Dermis microvascular lymphatic vessel endothelial cell (primary cell): ENCODE measurements at places on chromosomes 1 and 21.

DNA sequence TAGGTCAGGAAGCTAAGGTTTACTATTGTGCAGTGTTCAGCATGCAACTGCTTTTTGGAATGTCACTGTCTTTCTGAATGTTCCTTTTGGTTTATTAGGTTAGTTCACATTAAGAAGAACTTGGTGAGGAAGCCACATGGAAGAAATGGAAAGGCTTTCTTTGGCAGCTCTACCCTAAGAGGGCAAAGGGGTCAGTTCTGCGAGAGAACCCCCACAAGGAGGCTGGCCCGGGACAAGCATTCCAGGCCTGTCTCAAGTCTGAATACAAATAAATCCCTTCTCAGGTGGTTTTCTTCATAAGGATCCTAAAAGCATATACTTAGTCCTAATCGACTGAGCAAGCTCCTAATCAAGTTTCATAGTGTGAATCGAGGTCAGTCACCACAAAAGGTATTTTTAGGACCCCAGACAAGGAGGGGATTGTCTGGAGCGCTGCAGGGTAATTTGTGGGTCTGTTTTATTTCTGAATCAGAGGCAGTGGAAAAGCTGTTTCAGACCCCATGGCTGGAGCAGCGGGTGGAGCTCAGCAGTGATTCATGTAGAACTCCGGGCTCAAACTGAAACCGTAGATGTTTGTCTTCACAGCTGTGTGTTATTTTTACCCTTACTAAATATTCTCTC is 63.3 kb downstream of the ERG start:
- DNase-seq: peak; percentile 52

GRCh38 chr1:1171546-1172340 is 1.9 kb upstream of the TTLL10 start:
- DNase-seq: no peak

GRCh38 chr1:230674581-230674980 is 32.3 kb downstream of the COG2 start:
- DNase-seq: no peak

DNA sequence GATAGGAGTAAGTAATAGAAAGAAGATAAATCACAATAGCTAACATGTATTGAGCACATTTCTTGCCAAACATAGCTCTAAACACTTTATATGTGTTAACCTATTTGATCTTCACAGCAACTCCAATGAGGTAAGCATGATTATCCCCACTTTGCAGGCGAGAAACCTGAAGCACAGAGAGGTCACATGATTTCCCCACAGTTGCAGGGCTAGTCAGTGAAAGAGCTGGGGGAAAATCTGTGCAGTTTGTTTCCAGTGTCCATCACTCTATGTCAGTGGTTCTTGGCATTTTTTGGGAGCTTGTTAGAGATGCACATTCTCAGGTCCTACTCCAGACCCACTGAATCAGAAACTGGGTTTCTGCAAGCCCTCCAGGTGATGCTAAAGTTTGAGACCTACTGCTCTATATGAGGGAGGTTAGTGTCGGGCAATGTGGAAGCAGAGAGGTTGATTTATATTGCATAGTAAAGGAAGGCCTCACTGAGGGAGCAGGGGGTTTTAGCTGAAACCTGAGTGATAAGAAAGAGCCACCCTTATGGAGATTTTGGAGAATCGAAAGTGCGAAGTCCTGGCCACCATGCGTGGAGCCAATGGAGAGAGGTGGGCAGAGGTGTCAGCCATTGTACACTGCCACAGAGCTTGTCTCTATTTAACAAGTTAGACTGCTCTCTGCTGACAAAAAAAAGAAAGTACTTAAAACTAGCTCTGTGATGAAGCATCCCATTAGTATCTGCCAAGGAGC is 20.9 kb downstream of the MCOLN3 start:
- no peak for DNase-seq

- DNase-seq: peak; percentile 19
These were observed 31.2 kb downstream of the SDC3 start for GRCh38 chr1:30877205-30877912.

- DNase-seq: peak; percentile 72
These were observed 35.3 kb downstream of the DTL start for GRCh38 chr1:212070720-212071302.

- DNase-seq: no peak
These were observed 6.8 kb downstream of the CORT start for GRCh38 chr1:10456661-10457060.

DNA sequence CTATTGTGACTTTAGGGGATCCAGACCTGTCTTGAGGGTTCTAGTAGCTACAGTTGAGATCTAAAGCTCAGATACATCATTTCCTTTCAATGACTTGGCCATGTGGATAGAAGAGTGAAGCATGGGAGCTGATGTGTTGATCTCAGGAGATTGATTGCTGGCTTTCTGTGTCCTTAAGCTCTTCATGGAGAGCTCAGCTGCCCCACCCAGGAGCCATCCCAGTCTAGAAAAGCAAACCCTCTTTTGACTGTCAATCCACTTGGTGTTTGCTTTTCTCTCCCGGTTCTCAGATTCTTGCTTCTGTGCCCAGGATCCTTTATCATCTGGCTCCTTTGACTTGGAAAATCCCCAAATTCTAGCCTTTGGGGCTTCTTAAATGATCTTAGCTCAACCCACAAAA is 87.2 kb downstream of the ATP1A1 start:
- no peak for DNase-seq

DNA sequence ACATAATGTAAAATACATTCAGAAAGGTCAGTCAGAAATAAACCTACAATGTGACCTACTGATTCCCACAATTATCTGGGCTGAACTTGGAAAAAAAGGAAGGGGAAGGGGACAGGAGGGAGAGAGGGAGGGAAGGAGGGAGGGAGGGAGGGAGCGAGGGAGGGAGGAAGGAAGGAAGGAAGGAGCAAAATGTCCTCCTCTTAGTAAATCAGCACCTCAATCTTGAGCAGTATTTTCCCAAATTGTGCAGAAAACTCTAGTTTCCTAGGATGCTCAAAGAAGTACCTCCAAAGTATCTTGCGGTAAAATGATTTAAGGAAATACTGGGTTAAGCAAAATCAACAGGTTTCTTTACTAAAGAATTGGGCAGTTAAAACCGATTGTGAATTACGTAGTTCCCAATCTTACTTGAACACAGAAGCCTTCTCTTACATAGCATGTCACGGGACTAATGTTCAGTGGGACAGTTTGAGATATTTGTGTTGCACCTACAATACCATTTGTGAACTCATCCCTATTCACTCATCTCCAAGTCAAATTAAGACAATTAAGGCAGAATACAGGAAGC is 51.0 kb upstream of the ASPM start:
- no peak for DNase-seq

GRCh38 chr1:64765826-64766225 is 21.0 kb downstream of the RAVER2 start:
- no peak for DNase-seq

GRCh38 chr1:214446772-214447556 is 104.4 kb downstream of the PTPN14 start:
- DNase-seq: peak; percentile 36

DNA sequence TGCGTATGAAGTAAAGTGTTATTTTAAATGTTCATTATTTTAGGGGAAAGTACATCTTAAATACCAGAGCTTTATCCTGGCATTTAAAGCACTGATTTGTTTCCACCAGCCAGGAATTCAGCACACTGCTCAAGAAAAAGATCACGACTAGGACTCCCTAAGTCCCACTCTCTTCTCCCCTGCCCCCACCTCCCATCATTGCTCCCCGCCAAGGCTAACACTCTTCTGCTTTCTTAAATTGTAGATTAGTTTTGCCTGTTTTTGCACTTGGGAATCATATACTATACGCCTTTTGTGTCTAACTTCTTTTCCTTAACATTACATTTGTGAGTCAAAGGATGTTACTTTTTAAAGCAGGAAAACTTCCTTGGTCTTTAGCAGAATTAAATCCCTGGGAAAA is 37.5 kb upstream of the C1orf105 start:
- no peak for DNase-seq

- DNase-seq: no peak
These were observed 69.0 kb downstream of the KCND3 start for GRCh38 chr1:111920221-111921024.

DNA sequence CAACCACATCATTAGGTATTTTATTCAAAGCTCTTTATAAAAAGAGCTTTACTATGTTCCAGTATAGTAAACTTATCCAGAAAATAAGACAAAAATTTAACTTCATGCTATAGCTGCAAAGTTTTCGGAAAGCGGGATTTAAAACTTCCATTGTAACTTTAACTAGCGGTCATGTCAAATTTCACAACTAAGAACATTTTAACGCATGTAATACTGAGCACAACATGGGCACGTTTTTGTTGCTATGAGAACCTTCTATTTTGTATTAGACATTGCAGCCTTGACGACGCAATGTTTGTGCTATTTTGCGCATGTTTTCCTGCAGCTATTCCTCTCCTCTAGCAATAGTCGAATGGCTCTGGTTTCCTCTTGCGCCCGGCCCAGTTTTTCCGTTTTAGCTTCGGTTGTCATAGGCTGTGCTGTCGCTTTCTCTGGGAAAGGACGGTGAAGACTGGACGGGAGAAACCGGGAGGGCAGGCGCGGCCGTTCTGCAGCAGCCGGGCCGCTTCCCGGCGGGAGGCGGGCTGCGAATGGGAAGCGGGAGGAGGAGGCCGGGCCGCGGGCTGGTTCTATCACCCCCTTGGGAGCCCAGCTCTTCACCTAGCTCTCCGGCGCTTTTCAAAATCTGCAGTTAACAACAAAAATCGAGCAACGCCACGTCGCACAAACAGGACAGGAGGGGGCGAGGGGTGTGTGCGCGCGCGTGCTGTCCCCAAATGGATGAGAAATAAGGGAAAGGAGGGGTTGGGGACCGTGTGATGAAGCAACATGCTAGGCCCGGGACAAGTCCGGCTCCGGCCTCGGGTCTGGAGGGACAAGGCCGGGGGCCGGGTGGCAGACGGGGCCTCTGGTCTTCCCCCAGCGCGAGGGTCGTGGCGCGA is 105.3 kb upstream of the HNRNPU start:
- peak; percentile 98 for DNase-seq

DNA sequence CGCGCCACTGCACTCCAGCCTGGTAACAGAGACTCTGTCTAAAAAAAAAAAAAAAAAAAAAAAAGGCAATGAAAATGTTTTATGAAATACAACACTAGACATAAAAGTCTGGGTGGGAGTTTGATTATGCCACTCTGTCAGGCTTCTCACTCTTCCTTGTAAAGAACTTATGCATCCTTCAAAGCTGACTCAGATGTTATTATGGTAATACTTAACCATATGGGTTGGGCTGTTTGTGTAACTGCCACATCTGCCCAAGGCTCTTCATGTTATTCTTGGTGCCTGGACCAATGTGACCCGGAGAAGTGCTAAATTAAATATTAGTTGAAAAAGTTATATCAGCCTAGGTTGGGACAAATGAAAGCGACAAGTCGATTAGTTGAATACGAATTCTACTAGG is 23.8 kb downstream of the FAM89A start:
- no peak for DNase-seq

DNA sequence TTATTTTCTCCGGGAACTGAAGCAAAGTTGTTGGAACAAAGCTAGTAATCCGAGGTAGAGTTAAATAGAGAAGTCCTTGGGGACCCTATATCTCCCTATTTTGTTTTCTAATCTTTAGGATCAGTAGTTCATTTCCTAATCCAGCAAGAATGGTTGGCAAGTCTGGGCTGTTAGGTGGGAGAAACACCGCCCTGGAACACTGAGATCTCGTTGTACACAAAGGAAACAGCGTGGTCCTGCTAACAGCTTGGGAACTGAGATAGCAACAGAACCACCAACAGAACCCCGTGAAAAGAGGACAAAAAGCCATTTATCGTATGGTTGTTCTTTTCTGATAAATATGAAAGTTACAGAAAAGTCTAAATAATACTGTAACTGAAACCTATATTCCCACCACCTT is 121.9 kb upstream of the CDC42BPA start:
- peak; percentile 17 for DNase-seq

DNA sequence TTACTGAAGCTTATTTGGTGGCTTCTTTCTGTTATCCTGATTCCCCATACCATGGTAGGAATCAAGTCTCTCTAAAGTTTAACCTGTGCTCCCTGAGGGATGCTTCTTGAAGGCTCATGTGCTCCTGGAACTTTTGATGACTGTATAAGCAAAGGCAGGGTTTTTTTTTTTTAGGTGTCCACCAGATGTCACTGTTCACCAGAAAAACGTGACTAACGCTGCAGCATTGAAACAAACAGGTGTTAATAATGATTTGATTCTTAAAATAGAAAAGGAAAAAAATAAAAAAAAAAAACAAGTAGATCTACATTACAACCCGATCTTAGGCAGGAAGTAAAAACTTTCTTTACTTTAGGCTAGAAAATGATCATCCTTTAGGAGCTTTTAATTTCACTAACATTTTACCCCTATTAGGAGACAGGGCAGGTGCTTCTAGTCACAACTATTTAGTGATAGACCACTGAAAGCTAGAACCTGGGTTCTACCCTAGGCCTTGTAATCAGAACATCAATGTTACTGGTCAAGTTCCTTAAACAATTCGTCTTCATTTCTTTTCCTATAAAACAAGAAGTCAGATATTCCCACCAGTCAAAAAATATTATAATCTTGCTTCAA is 223.0 kb downstream of the PLA2G4A start:
- DNase-seq: peak; percentile 31

GRCh38 chr1:25836695-25837094 is 16.9 kb downstream of the MTFR1L start:
- no peak for DNase-seq

DNA sequence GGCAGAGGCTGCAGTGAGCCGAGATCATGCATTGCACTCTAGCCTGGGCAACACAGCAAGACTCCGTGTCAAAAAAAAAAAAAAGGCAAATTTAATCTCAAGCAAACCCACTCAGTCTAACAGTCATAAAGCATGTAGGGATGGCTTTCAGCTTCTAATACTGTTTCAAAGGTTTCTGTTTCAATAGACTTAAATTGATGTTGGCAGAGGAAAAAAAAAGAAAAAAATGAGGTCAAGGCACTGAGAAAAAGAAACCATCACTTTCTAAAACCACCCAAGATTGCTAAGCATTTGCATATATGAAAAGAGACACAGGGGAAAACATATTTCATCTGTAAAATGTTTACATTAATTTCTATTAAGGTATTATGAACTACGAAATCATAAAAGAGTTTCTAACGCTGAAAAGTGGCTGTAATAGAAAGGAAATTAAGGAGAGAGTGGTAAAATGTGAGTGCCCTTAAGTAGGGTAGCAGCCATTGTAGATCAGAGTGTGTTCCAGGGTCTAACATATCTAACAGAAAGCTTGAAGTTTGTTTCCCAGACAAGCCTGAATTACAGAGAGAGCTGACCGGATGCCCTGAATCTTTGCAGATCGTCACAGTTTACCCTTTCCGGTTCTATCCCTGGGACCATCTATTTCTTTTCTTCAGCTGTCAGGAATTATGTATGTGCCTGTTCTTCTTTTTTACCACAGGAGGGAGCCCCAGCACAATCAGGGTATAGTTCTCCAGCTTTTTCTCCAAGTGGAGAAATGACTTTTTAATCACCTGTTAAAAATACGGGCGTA is 70.0 kb downstream of the PLD5 start:
- peak; percentile 10 for DNase-seq

GRCh38 chr1:52967666-52968065 is 40.6 kb downstream of the SCP2 start:
- DNase-seq: no peak

- no peak for DNase-seq
These were observed 269.5 kb downstream of the GRIK3 start for GRCh38 chr1:36764798-36765197.
